ENCODE measurements at places on chromosomes 2 and 18.

DNA sequence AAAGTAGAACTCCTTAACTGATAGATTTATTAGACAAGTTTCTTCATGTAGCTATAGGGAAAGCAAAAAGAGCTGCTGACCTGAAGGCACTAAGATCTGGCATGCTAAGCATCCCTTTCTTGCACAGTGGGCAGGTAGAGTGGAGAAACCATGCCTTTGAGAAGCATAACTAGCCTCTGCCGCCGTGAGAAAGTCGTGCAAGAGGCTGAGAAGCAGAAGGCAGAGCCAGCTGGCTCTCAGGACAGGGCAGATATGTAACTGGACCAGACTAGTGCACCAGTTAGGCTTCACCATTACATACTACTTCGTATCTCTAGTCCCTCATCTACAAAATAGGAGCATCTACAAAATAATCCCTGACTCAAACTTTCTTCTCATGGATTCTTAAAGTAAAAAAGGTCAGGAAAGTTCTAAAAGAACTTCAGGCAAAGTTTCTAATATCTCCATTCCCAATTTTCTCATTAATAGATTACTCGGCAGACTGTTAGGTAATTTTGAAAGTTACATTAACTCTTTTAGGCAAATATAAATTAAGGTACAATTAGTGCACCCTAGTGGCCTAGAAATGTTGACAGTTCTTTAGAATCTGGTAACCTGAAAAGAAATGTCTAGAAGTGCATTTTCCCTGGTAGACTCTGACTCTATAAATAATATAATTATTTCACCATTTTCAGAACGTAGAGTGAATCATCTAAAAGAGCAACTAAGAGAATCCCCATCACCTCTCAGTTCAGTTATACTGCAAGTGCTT, 10.3 kb downstream of the ERBB4 start:
- no peak for DNase-seq

DNA sequence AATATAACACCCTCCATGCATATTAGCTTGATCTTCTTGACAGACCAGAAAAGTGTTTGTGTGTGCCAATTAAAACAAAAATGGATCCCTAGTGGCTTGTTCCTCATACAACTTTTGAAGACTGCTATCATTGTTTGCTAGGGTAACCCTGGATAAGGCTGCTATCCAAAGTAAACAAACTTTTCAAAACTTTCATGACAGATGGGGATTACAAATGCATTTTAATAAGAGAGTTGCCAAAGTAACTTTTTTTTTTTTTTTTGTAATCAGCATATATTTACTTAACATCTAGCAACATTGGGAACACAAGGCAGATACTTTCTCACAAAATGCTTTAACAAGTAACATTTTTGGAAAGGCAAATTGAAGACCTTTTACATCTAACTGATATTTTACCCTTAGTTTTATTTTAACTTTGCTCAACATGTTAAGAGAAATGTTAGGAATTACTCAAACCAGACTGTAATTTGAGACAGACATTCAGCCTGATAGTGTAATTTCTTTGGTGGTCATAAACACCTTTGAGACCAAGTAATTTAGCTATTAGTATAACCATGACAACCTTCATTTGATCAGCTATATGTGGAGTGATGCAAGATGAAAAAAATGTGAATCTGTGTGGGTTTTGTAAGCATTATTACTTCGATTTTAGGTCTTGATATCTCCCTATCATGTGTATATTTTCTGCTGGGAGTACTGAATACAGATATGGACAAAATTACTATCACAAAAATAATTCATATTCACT, 300.9 kb downstream of the ARHGAP15 start:
- DNase-seq = no peak

DNA sequence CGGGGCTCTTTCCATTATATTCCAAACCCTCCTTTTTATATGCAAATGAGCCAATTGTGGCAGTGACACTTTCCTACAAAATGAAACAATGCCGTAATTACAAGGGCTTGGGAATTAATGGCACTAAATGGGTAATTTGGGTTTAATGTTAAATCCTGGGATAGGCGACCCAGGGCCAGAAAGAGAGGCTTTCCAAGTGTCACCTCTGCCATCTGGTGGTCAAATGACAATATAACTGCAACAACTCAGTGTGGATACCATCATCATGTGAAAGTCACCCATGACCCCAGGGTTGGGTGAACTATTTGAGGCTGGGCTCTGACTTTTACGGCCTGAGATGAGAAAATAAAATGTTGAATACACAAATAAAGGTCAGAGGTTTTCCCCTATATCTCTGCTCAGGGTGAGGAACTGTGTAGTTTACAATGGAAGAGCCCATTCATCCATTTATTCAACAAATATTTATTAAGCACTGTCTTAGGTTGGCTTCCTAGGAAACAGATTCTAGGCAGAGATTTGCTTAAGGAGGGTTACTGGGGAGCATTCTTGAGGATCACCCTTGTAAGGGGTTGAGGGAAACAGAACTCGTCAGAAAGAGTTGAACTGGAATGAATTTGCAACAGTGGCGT, 13.6 kb upstream of the THADA start:
- peak; percentile 62 for DNase-seq

- DNase-seq = no peak
These were observed 47.5 kb upstream of the TXNDC2 start for GRCh38 chr18:9838144-9838877.

DNA sequence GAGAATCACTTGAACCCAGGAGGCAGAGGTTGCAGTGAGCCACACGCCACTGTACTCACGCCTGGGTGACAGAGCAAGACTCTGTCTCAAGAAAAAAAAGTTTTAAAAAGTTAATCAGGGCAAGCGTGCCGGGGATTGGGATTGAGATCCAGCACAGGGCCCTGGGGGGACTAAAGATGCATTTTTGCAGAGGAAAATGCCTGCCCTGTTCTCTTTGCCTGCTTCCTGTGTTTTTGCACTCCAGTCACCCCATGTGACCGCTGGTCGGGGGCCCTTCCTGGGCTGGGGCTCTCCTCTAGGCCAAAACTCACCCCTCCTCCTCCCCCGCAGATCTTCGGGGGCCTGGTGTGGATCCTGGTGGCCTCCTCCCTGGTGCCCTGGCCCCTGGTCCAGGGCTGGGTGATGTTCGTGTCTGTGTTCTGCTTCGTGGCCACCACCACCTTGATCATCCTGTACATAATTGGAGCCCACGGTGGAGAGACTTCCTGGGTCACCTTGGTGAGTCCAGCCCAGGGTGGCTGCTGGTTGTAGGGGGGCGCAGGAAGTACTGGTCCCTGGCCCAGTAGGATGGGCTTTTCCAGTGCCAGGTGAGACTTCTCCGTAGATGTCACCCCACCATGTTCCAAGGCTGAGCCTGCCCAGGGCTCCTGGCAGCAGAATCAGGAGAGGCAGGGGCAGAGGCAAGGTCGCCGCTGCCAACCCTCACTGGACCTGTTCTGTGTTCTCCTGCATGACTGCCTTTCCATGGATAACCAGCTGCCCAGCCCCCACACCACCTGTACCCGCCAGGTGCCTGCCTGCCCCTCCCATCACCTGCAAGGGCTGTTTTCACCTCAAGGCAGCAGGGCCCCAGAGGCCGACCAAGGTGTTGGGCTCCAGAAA, 22.4 kb downstream of the MAL start:
- no peak for DNase-seq

DNA sequence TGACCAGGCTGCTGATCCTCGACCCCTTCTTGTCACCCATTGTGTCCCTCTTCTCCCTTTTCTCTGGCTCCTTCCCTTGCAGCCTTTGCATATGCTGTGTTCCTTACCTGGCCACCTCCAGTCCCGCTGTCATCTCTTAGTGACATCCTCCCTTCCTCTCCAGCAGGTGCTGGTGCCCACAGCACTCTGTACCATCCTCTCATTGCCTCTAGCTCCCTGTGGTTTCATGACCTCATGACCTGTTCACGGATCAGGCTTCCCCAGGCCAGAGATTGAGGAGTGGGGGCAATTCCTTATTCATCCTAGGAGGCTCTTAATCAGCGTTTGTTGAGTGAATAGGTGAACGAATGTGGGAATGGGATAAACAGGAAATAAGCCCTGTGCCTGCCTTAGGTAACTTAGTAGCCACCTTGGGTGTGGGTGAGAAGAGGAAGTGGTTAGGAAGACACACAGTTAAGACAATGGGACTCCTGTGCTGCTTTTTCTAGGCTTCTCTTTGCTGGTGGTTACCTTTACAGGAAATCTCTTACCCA, 35.5 kb downstream of the ITGA6 start:
- no peak for DNase-seq

GRCh38 chr18:72768681-72769229, 99.0 kb downstream of the NETO1 start:
- no peak for DNase-seq

Data from hematopoietic multipotent progenitor cell treated with erythropoietin and hydrocortisone succinate and interleukin-3 and kit ligand, for 17 days (in vitro differentiated cells).